ENCODE measurements at places on chromosomes 1 and 21. TPM values are rescaled to one million over a fixed set of nuclear protein-coding genes. Genes with fewer than 3 reads are reported as not detected.
A peak's percentile ranks its signal among the peaks of the same experiment; 100 is the strongest.

LCE1E gene
- not detected for total RNA-seq

- no peak within 1 kb of the TSS for H3K4me3 ChIP-seq
- peaks cover 11% of the 10 kb centered on the region for H3K4me1 ChIP-seq
- H3K27ac ChIP-seq: no peak within 1 kb of the TSS
- no peak for DNase-seq
- peaks cover 8% of the 10 kb centered on the region for H3K27me3 ChIP-seq
These were observed at the start of gene HPCA for GRCh38 chr1:32886004-32886827. Gene HPCA, plus strand, starts transcription at chr1:32886491. Its CDS starts 2,408 bp downstream, at chr1:32888899.

LRRC8B gene
- total RNA-seq: 8.7 TPM

GRCh38 chr1:177190308-177190970 lies 19.7 kb downstream of the BRINP2 start:
- DNase-seq: no peak
- H3K27ac ChIP-seq: no peak overlapping the region
- no peaks in the 10 kb centered on the region for H3K4me1 ChIP-seq
- H3K4me3 ChIP-seq: no peak overlapping the region
- H3K27me3 ChIP-seq: no peaks in the 10 kb centered on the region

DNA sequence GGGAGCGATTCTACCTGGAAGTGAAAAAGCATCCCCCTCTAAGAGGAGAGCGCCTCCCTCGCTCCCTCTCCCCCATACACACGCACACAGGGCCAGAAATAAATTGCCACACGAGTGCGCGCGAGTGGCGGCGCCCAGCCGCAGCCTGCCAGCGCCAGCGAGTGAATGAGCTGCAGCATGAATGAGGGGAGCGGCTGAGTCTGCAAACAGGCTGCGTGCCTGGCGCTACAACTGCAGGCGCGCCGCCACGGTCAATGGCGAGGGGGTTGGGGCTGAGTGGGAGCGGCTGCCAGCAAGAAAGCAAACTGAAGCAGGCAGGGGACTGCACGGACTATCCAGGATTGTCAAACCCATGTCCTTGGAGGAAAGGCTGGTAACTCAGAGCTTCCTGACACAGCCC lies 2.2 kb downstream of the CAMK1G start:
- no peak for DNase-seq
- H3K4me3 ChIP-seq: no peak overlapping the region
- no peaks in the 10 kb centered on the region for H3K36me3 ChIP-seq
- H3K27me3 ChIP-seq: no peaks in the 10 kb centered on the region
- peaks cover 21% of the 10 kb centered on the region for H3K4me1 ChIP-seq

LPAR3 gene
- total RNA-seq: 27.1 TPM

ARHGEF19 gene
- total RNA-seq: 22.3 TPM

- no peak overlapping the region for H3K4me3 ChIP-seq
- H3K27ac ChIP-seq: peak overlapping the region; percentile 23
- peaks cover 6% of the 10 kb centered on the region for H3K36me3 ChIP-seq
- DNase-seq: no peak
- H3K4me1 ChIP-seq: no peaks in the 10 kb centered on the region
These were observed 127.2 kb downstream of the MACF1 start for GRCh38 chr1:39331647-39332046.

PRMT2 gene
- 125 TPM for total RNA-seq

GRCh38 chr1:21312407-21312992 lies 22.2 kb upstream of the ECE1 start:
- H3K27me3 ChIP-seq: no peaks in the 10 kb centered on the region
- DNase-seq: no peak

COPA gene
- 90.4 TPM for total RNA-seq

SH3D21 gene
- 9.7 TPM for total RNA-seq

- peak overlapping the region; percentile 85 for H3K27ac ChIP-seq
- H3K4me3 ChIP-seq: peak overlapping the region; percentile 57
- H3K36me3 ChIP-seq: no peaks in the 10 kb centered on the region
- DNase-seq: no peak
These were observed 6.8 kb upstream of the SLAMF9 start for GRCh38 chr1:159960721-159961381.

DNA sequence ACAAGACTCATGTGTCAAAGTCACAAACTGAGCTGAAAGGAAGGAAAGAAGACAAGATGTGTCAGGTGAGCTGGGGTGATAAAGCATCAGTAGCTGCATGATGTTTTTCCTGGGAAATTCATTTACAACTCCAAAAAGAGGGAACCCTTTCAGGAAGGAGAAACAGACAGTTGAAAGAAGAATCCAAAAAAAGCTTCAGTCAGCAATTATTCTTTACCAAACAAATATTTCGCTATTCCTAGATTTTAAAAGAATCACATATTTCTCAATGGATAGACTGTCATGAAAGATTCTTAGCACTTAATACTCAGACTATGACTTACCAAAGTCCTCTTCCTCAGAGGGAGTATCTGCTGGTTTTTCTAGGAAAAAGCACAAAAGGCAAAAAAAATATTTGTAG lies 214.7 kb downstream of the SLC44A5 start:
- no peak overlapping the region for H3K4me3 ChIP-seq
- no peaks in the 10 kb centered on the region for H3K36me3 ChIP-seq
- H3K27ac ChIP-seq: no peak overlapping the region
- H3K4me1 ChIP-seq: no peaks in the 10 kb centered on the region

PADI1 gene
- total RNA-seq: 47.4 TPM

TMEM52 gene
- 1.1 TPM for total RNA-seq

- no peak for DNase-seq
- H3K27me3 ChIP-seq: no peaks in the 10 kb centered on the region
- no peak overlapping the region for H3K27ac ChIP-seq
- no peak overlapping the region for H3K4me3 ChIP-seq
- H3K4me1 ChIP-seq: no peaks in the 10 kb centered on the region
These were observed 96.4 kb upstream of the KCNJ6 start for GRCh38 chr21:38012672-38013071.

DNA sequence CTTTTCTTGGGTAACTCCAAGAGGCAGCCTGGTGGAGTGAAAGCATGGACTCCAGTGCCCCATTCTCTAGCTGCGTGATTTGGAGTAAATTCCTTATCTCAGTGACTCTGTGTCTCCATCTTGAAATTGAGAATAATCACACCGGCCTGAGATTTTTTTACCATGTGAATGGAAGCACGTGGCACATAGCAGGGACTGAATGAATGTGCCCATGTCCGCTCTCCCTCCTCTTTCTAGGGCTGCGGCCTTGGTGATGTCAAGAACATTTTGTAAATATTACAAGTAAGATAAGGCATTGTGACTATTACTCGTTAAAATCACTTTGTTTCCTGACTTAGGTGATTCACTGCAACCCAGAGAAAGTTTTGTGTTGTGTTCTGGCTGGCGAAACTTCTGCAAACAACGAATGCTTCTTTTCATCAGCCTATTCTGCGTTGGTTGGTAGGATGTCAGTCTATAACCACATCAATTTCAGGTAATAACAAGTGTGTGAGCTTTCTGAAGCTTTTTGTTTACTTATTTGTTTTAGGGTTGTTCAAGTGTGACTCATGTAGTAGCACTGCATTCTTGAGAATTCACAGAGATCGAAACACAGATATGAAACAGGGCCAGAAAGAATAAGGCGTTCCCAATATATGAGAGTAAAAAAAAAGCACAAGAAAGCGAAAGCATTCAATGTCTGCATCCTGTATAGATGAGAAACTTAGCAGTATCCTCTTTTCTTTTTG lies 135.7 kb upstream of the SLC45A1 start:
- DNase-seq: no peak
- peak overlapping the region; percentile 45 for H3K27ac ChIP-seq
- H3K27me3 ChIP-seq: no peaks in the 10 kb centered on the region
- H3K4me1 ChIP-seq: no peaks in the 10 kb centered on the region

OR2T33 gene
- total RNA-seq: not detected

GRCh38 chr21:19776076-19776475 lies 1222.1 kb upstream of the NCAM2 start:
- no peaks in the 10 kb centered on the region for H3K36me3 ChIP-seq
- no peak overlapping the region for H3K27ac ChIP-seq
- H3K4me1 ChIP-seq: no peaks in the 10 kb centered on the region
- no peak overlapping the region for H3K4me3 ChIP-seq

GRCh38 chr1:20348326-20348915 lies 57.7 kb downstream of the VWA5B1 start:
- H3K27me3 ChIP-seq: peaks cover 48% of the 10 kb centered on the region
- no peaks in the 10 kb centered on the region for H3K36me3 ChIP-seq
- no peak overlapping the region for H3K4me3 ChIP-seq
- no peak for DNase-seq
- H3K27ac ChIP-seq: no peak overlapping the region

DNA sequence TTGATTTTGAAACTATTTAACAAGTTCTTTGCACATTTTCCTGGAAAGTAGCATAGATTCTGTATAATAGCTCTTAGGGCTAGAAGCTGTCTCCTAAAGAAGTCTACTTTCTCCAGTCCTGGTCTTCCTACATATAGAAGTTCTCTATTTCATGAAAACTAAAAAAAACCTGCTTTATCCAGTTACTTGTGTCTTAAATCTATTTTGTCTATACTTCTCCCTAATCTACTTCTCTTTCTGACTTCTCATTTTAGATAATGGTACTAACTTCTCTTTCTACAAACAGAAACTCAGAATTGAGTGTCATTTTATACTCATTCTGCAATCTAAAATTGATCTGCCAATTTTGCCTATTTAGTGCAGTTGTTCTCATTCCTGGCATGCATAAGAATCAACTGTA lies 28.7 kb downstream of the PDE4B start:
- H3K27ac ChIP-seq: no peak overlapping the region
- no peak for DNase-seq

DNA sequence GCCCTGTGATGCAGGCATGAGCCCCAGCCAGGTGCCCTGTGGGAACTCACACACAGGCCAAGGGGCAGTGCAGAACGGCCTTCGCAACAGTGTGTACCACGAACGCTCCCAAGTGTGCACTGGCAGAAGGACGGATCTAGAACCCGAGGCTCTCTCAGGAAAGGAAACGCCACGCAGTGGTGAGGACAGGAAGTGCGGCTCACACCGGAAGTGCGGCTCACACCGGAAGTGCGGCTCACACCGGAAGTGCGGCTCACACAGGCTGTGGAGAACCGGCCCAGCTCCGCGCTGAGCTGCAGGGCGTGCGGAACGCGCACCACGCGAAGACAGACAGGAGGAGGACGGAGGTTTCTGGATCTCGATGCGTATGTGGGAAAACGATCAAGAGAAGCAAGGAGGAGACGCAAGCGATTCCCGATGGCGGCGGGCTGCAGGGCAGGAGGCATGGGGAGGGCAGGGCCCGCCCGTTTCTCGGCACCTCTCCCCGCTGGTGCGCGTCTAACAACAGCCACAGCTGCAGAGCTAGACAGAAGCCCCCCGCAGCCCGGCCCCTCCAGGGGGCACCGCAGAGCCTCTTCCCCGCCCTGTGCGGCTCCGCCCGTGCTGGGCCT lies 35.9 kb upstream of the TMEM52 start:
- H3K4me1 ChIP-seq: peaks cover 5% of the 10 kb centered on the region
- no peaks in the 10 kb centered on the region for H3K36me3 ChIP-seq
- no peak for DNase-seq
- H3K4me3 ChIP-seq: no peak overlapping the region
- H3K27me3 ChIP-seq: no peaks in the 10 kb centered on the region

GRCh38 chr1:212007886-212008285 lies 27.5 kb downstream of the INTS7 start:
- DNase-seq: no peak
- H3K4me3 ChIP-seq: no peak overlapping the region
- H3K4me1 ChIP-seq: no peaks in the 10 kb centered on the region
- no peaks in the 10 kb centered on the region for H3K27me3 ChIP-seq
- H3K27ac ChIP-seq: no peak overlapping the region

PALMD gene
- 27.1 TPM for total RNA-seq

ZBTB8A gene
- total RNA-seq: 3.1 TPM

POGK gene
- 27.4 TPM for total RNA-seq

GPR25 gene
- not detected for total RNA-seq

GRCh38 chr21:34796518-34797200 lies 127.9 kb downstream of the CLIC6 start:
- no peak for DNase-seq
- H3K27me3 ChIP-seq: no peaks in the 10 kb centered on the region
- H3K27ac ChIP-seq: peak overlapping the region; percentile 74
- no peak overlapping the region for H3K4me3 ChIP-seq

DNA sequence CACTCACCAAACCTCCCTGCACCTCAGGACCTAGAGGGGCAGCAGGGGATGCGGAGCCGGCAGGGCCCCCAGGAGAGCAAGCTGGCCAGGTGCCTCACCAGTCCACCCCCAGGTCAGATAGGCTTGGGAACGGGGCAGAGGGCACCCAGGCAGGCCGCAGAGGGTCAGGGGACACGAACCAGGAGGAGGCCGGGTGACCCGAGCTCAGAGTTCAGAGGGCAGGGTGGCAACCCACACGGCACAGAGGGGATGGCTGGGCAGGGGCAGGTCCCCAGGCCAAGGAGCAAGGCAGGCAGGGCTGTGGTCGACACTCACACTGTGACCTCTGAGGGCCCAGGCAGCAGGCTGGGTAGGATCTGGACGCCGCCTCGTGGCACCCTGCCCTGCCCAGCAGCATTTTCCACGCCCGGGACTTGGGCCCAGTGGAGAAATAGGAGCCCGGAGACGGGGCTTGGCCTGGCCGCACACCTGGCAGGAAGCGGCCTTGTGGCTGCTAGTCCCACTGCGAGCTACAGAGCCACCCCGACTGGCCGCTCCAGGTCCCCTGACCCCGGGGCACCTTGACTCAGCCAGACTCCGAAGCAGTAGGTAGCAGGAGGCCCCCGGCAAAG lies 5.3 kb downstream of the DVL1 start:
- peak overlapping the region; percentile 95 for H3K27ac ChIP-seq
- H3K36me3 ChIP-seq: peaks cover 37% of the 10 kb centered on the region
- H3K4me1 ChIP-seq: peaks cover 40% of the 10 kb centered on the region

TPTE gene
- total RNA-seq: not detected

LCE3E gene
- 2.2 TPM for total RNA-seq

- no peak overlapping the region for H3K27ac ChIP-seq
- no peaks in the 10 kb centered on the region for H3K36me3 ChIP-seq
- no peak for DNase-seq
- no peaks in the 10 kb centered on the region for H3K27me3 ChIP-seq
- no peaks in the 10 kb centered on the region for H3K4me1 ChIP-seq
These were observed 35.3 kb upstream of the PAXBP1 start for GRCh38 chr21:32806810-32807386.

TRIM67 gene
- total RNA-seq: not detected

- peaks cover 20% of the 10 kb centered on the region for H3K4me1 ChIP-seq
- H3K4me3 ChIP-seq: peak overlapping the region; percentile 86
- peak overlapping the region; percentile 85 for H3K27ac ChIP-seq
- no peak for DNase-seq
These were observed 684 bp upstream of the MRPL20 start for GRCh38 chr1:1407636-1408318.

- H3K27me3 ChIP-seq: no peaks in the 10 kb centered on the region
- H3K36me3 ChIP-seq: no peaks in the 10 kb centered on the region
- H3K4me3 ChIP-seq: no peak overlapping the region
- DNase-seq: no peak
- H3K4me1 ChIP-seq: no peaks in the 10 kb centered on the region
These were observed 117.8 kb upstream of the COL6A1 start for GRCh38 chr21:45863751-45864150.

GUCA2A gene
- total RNA-seq: not detected

VANGL2 gene
- total RNA-seq: 5.9 TPM

- H3K36me3 ChIP-seq: no peaks in the 10 kb centered on the region
- no peak overlapping the region for H3K4me3 ChIP-seq
- no peak overlapping the region for H3K27ac ChIP-seq
- H3K27me3 ChIP-seq: peaks cover 31% of the 10 kb centered on the region
- peaks cover 28% of the 10 kb centered on the region for H3K4me1 ChIP-seq
These were observed 2.2 kb upstream of the PRDM2 start for GRCh38 chr1:13697738-13698137.
